ENCODE measurements at places on chromosomes 16 and 17.

GRCh38 chr17:43768382-43768781 is 9.8 kb upstream of the SOST start:
- DNase-seq, result no peak

DNA sequence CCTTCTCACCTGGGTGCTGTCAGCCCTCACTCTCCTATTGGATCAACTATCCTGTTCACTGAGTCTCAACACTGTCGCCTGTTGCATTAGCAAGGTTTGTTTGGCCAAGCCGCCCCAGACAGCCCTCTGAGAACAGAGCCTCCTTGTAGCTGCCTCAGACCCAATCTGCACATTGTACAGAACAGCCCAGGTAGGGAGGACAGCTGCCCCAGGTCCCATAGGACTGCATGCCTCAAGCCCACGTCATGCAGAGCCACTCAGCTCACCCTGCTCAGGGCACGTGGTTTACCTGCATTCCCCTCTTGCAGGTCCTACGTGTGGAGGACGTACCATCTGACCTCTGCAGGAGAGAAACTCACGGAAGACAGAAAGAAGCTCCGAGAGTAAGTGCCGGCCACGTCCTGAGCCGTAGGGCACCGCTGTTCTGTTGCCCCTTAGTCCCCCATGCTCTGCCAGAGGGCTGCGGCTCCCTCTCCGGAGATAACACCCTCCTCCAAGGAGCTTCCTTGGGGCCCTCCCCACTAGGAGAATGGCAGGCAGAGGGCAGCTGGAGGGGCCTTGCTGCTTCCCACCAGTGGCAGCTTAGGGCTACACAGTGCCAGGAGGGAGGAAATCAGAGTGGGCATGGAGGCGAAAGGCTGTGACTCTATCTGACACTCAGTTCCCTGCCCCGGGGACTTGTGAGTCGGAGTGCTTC is 2.8 kb downstream of the SNRNP25 start:
- DNase-seq, result no peak

- DNase-seq, result no peak
Observed at GRCh38 chr16:54654429-54654828, 276.2 kb upstream of the IRX5 start.

DNA sequence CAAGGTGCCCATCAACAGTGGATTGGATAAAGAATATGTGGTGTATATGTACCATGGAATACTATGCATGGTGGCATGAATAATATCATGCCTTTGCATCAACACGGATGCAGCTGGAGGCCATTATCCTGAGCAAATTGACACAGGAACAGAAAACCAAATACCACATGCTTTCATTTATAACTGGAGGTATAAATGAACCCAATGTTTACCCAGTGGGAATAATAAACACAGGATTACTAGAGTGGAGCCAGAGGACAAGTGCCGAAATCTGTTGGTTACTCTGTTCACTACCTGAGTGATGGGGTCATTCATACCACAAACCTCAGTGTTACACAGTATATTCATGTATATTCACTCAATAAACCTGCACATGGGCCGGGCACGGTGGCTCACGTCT is 125.2 kb downstream of the CDH11 start:
- DNase-seq, result peak; percentile 14

DNA sequence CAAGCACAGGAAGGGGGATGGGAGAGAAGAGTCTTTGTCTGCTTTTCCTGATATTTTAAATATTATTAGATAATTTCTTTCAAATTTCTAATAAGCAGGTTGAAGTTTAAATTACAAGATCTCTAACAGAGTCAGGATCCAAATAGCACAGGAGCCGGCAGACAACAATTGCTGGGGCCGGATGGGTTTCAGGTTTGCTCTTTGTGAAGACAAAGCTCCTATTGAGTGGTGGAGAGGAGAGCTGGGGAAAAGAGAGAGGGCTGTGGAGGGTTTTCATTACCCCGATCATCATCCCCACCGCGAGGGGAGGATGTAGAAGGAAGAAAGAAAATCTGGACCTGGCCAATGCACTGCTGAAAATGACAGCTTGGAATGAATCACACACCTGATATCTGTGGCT is 197.3 kb downstream of the SOX9 start:
- no peak for DNase-seq

- peak; percentile 26 for DNase-seq
Observed at GRCh38 chr16:7614021-7614795, 281.6 kb downstream of the RBFOX1 start.

DNA sequence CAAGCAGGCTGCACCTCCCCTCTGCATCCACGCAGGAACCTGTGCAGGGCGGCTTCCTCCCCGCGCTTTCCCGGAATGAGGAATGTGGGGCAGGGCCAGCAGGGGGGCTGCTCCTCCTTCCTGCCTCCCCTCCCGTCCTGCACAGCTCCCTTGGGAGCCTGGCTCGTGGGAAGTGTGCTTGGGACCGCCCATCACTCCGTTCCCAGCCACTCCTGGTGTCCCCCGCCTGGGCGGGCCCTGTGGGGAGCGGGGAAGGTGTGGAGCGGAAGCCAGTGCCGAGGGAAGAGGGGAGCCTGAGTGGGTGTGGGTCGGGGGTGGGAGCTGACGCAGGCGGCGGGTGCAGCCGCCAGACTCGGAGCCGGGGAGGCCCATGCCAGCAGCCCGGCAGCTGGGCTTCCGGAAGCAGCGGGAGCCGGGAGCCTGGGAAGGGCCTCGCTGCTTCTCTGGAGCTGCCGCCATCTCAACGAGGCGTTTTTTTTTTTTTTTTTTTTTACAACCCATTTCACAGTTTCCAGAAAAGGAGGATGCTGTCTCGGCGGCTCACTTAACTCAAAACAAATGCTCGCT is 24.1 kb downstream of the BAHCC1 start:
- DNase-seq, result peak; percentile 84

GRCh38 chr17:17778308-17779014 is 58.3 kb downstream of the SREBF1 start:
- DNase-seq, result no peak

DNA sequence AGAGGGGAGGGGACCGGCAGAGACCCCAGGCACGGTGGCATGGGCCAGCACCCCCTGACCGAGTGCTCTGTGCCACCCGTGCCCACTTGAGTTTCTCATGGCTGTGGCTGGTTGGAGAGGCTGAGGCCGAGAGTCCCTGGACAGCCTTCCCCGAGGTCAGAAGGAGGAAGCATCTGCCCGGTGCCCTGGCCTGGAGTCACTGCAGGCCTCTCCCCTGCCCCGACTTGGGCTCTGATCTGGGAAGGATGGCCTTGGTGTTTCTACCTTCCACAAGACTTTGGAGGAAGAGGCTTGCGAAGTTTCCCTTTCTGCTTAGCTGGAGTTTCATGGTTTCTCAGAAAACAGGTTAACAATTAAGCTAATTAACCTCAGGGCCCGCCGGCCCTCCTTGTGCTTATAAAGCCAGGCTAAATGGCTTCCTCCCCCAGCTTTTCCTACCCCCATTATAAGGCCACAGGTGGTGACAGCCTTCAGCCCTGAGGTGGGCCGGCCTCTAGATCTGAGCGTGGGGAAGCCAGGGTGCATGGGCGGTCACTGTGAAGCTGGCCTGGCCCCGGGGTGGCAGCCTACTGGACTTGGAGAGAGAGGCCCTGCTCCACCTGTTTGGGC is 17.3 kb downstream of the LLGL2 start:
- no peak for DNase-seq

- no peak for DNase-seq
Observed at GRCh38 chr16:577796-578195, 8.0 kb downstream of the PIGQ start.

- DNase-seq, result no peak
Observed at GRCh38 chr17:46928467-46929261, 5.7 kb downstream of the GOSR2 start.

- DNase-seq, result no peak
Observed at GRCh38 chr16:57756424-57757325, 21.1 kb downstream of the KATNB1 start.

DNA sequence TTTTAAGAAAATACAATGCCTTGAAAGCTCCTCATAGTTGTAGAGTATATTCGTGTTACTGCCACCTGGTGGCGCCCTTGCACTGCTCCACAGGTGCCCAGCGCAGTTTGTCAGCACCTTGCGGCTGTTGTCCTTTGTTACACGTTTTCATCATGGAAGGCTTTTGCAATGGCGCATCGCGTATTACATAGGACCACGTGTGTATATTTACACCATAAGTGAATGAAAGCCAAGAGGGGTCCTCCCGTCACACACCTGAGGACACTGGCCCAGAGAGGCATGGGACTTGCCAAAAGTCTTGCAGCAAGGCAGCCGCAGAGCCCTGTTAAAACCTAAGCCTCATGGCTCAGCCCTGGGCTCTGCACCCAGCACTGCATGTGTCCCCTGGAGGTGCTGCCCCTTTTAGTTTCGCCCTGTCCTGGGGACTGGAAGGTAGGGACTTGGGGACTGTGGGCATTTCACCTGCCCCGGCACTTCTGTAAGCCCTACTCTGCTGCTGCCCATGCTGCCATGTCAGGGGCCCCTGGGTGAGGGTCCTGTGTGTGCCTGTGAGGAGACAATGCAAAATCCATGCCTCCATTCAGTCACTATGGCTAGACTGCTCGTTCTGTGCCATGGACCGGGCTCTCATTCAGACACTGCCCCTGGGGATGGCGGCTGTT is 24.3 kb downstream of the POLR3E start:
- DNase-seq, result peak; percentile 38

DNA sequence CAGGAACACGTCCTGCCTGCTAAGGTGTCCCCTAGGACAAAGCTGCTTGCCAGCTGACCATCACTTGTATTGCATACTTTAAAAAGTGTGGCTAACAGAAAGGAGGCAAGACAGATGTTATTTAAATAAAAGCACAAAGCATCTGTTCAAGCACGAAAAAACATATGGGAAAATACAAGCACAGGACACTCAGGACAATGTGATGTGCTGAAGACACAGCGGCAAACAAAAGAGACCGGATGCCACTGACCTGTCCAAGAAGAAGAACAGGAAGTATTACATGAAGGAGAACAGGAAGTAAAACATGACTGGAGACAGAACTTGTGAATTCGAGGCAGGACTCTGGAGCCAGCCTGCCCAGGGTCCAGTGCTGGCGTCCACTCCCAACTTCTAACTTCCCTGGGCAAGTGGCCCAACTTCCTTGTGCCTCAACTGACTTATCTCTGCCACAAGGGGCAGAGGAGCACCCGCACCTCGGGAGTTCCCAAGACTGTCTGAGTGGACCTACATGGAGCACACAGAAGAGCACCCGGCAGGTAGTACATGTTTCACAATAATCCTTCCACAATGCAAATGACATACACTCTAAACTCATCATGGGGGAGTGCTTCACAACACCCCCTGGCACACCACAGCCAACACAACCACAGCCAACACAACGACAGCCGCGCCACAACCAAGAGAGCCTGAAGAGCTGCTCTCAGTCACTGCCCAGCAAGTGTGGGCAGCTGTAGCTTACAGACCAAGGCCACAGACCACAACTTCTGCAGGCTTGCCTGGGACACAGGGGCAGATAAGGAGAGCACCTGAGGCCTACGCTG is 36.6 kb downstream of the ANKRD11 start:
- DNase-seq, result no peak

DNA sequence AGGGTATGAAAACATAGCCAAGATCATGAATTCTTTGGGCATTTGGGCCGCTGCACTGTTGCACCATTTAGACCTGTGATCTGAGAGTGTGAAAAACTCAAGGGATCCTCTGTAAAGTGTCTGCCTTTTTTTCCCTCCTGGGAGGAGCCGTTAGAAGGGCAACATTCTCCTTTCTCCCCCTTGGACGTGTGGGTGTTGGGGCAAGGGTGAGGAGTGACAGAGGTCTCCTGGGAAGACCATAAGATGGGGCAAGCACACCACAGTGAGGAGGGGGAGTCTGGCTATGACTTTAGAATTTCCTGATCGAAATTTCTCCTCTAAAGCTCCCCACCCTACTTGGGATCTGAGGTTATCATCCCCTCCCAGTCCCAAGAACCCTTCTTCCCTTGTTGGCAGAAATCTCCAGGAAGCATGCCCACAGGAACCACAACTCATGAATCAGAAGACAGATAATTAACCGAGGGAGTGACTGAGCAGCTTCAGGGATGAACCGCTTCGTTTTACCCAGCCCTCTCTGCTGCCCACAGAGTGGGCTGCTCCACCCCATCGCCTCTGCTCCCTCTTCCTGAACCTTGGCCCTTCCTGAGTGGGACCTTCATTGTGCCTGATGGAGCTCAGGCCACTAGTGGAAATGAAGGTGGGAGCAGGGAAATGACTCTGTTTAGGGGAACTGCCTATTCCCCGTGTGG is 4.2 kb downstream of the ITGB3 start:
- DNase-seq, result no peak

- DNase-seq, result no peak
Observed at GRCh38 chr17:36105781-36106492, 2.3 kb downstream of the CCL4 start.

GRCh38 chr17:57782647-57783337 is 37.7 kb upstream of the CCDC182 start:
- DNase-seq, result no peak

DNA sequence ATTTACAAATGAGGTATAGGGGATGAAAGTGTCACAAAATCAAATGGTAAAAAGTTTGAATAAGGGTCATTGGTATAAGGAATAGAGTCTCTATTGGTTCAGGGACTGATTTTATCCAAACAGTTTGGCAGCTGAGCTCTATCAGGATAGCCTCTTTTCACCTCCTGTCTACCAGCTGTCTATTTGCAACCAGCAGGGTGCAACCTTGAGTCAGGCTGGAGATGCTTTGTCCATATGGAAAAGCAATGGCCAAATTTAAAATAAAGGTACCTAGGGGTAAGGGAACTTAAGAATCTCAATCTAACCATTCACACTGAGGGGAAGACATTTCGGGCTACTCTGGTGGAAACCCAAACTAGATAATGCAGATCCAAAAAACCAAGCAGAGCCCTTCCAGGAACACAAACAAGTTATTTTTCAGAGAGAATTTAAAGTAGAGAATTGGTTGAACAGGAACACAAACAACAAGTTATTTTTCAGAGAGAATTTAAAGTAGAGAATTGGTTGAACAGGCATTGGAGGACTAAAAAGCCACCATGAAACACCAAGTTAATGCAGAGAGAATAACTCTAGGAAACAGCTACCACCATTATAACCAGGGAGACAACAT is 12.6 kb upstream of the CA10 start:
- peak; percentile 19 for DNase-seq

DNA sequence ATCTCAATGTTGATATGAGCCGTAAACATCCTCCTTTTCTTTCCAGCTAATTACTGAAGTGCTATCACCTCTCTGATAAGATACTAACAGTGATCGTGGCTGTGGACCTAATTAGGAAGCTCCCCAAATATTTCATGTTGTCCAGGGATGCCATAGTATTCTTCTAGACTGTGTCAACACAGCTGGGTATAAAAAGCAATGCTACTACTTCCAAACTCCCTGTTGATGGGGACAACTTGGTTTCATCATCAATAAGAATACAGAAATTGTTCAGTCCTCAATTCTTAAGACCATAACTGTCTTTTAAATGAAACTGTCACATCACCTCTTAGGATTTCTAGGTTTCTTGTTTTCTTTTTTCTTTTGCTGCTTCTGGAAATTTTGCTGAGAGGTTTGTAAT is 530.6 kb downstream of the TOX3 start:
- no peak for DNase-seq

DNA sequence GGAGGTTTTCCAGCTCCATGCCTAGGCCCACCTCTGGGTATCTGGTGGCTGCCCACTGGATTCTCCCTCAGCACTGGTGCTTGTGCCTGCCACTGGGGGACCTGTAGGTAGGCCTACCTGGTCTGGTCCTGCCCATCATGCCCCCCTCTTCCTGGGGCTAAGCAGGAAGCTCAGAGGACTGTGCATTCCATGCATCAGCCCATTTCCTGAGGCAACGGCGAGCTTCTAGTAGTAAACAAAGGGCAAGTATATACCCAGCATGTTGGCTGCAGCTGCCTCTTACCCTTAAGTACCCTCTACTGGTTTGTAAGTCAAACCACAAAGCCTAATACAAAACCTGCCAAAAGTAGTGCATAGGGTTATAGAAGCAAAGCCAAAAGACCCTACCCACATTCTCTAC is 37.5 kb downstream of the SDR42E1 start:
- no peak for DNase-seq

- no peak for DNase-seq
Observed at GRCh38 chr16:49748322-49748721, 107.6 kb downstream of the ZNF423 start.

All from NCI-H526 treated with DMSO at 0.1 percent for 48 hours (cell line).